ENCODE measurements at places on chromosomes 13 and 19. TPM values are rescaled to one million over a fixed set of nuclear protein-coding genes. Genes with fewer than 3 reads are reported as not detected.
A peak's percentile ranks its signal among the peaks of the same experiment; 100 is the strongest.

DNA sequence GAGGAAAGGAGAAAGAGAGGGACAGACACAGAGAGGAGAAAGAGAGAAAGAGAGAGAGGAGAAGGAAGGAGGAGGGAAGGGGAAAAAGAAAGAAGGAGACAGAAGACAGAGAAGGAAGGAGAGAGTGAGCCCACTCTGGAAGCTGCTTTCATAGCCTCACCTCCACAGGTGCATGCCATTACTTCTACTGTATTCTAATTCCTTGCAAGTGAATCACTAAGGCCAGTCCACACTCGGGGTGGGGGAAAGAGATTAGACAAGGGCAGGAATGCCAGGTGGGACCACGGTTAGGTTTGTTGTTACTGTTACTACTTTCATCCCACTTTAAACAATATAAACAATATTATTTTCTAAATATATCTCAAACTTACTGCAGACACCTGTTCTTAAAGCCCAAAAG is 684.5 kb upstream of the ARGLU1 start:
- no peak overlapping the region for H3K27ac ChIP-seq
- H3K27me3 ChIP-seq: no peaks in the 10 kb centered on the region
- no peaks in the 10 kb centered on the region for H3K36me3 ChIP-seq
- DNase-seq: no peak

Gene CNMD
- total RNA-seq: not detected

Gene PRR20A
- not detected for total RNA-seq

Gene DIRAS1
- 0.12 TPM for total RNA-seq

GRCh38 chr19:9139609-9140158 is 513 bp upstream of the ZNF317 start:
- H3K27me3 ChIP-seq: no peaks in the 10 kb centered on the region
- no peaks in the 10 kb centered on the region for H3K36me3 ChIP-seq
- no peak for DNase-seq
- H3K27ac ChIP-seq: peak overlapping the region; percentile 91
- peaks cover 13% of the 10 kb centered on the region for H3K4me1 ChIP-seq

GRCh38 chr13:111926501-111927180 is 140.3 kb upstream of the SOX1 start:
- H3K4me1 ChIP-seq: no peaks in the 10 kb centered on the region
- no peaks in the 10 kb centered on the region for H3K36me3 ChIP-seq
- no peak overlapping the region for H3K4me3 ChIP-seq
- no peaks in the 10 kb centered on the region for H3K27me3 ChIP-seq
- no peak for DNase-seq
